ENCODE measurements at places on chromosomes 5 and 9.
A peak's percentile ranks its signal among the peaks of the same experiment; 100 is the strongest.

- DNase-seq, result no peak
Observed at GRCh38 chr9:99030610-99031109, 74.3 kb upstream of the TGFBR1 start.

- no peak for DNase-seq
Observed at GRCh38 chr9:109506097-109506712, 8.1 kb upstream of the PTPN3 start.

DNA sequence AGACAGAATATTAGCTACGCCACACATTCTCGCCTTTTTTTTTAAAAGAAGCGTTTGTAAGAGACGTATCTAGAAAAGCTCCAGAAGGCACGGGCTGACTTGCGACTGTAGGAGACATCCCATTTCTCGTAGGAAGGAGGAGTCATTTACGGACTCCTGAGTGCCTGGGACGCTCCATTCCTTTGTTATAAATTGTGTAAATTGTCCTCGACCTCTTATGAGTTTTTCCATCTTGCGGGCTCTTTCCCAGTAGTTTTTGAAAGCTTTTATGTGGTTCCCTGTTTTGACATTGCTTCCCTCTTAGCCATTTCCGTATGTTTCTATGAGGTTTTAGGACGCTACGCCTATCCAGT lies 1.0 kb downstream of the RABL6 start:
- peak; percentile 15 for DNase-seq

DNA sequence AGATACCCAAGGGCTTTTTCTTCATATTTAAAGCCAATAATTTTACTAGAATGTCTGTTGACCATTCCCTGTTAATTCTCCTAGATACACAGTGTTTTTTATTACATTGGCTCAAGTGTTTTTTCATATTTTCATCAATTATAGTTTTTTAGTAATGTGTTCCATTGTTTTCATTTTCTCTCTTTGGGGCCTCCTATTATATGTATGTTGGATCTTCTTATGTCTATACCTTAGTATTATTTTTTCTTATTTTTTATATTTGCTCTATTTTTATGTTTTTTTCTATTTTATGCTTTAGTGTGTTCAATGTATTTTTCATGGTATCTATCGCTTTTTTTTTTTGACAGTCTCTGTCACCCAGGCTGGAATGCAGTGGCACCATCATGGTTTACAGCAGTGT lies 7.5 kb downstream of the KIAA1958 start:
- no peak for DNase-seq

DNA sequence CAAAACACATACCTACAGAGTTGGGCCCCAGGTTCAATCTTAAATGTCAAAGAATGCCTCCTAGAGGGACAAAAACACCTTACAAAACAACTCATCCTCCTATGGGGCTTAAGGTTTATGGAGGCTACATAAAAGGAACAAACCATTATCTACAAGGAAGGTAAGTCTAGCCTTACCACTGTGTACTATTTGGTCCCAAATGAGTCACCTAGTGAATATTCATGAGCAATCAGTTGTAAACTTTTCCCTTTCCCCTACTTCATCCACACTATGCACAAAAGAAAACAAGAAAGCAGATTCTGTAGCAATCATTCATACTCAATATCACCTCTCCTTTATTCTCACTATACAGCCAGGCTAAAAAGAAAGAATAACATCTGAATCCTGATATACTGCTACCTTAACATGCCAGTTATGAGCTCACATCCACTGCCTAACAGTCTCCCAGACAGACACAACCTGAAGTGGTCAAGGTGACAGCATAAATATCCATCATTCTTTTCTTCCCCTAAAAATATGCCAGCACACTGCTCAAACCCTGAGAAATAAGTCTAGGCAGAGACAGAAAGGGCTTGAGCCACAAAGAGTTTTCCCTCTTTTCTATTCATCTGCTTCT lies 6.2 kb downstream of the OXCT1 start:
- peak; percentile 24 for DNase-seq

GRCh38 chr9:125774106-125774505 lies 26.9 kb downstream of the PBX3 start:
- DNase-seq, result no peak

Measured in fibroblast of skin of right quadriceps (primary cell).